Fibroblast of lung (primary cell): ENCODE measurements at places on chromosomes 11 and 22. TPM values are rescaled to one million over a fixed set of nuclear protein-coding genes. Genes with fewer than 3 reads are reported as not detected.

ENTHD1 gene
- total RNA-seq: not detected in 2 replicates

DNA sequence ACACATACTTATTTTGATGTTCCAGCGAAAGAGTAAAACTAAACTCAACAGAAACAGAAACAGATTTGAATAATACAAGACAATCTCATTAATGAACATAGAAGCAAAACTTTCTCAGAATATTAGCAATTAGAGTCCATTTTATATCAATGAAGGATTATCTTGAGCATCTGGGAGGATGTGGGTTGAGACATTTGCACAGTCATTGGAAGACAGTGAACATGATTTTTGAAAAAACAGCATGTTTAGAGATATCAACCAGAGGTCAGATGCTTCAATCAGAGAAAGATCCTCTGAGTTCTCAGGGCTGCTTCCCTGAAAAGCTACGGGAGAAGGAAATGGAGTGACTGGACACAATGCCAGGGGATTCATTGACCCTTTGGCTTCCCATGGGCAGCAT, 35.9 kb upstream of the VPREB1 start:
- H3K27ac ChIP-seq: no peak overlapping the region
- H3K4me1 ChIP-seq: peaks cover 2% of the 10 kb centered on the region
- H3K4me3 ChIP-seq: no peak overlapping the region
- peaks cover 7% of the 10 kb centered on the region for H3K27me3 ChIP-seq
- H3K36me3 ChIP-seq: no peaks in the 10 kb centered on the region
- no peak for DNase-seq

GRCh38 chr11:429391-429790, 12.4 kb downstream of the ANO9 start:
- DNase-seq: no peak
- H3K36me3 ChIP-seq: no peaks in the 10 kb centered on the region
- H3K4me3 ChIP-seq: no peak overlapping the region
- H3K27me3 ChIP-seq: peaks cover 2% of the 10 kb centered on the region
- no peaks in the 10 kb centered on the region for H3K4me1 ChIP-seq

- no peak overlapping the region for H3K4me3 ChIP-seq
- H3K4me1 ChIP-seq: no peaks in the 10 kb centered on the region
- no peak overlapping the region for H3K27ac ChIP-seq
- peaks cover 4% of the 10 kb centered on the region for H3K36me3 ChIP-seq
- no peaks in the 10 kb centered on the region for H3K27me3 ChIP-seq
These were observed 29.2 kb downstream of the CDPF1 start for GRCh38 chr22:46220921-46221320.
